ENCODE measurements at places on chromosomes 5 and 9.

DNA sequence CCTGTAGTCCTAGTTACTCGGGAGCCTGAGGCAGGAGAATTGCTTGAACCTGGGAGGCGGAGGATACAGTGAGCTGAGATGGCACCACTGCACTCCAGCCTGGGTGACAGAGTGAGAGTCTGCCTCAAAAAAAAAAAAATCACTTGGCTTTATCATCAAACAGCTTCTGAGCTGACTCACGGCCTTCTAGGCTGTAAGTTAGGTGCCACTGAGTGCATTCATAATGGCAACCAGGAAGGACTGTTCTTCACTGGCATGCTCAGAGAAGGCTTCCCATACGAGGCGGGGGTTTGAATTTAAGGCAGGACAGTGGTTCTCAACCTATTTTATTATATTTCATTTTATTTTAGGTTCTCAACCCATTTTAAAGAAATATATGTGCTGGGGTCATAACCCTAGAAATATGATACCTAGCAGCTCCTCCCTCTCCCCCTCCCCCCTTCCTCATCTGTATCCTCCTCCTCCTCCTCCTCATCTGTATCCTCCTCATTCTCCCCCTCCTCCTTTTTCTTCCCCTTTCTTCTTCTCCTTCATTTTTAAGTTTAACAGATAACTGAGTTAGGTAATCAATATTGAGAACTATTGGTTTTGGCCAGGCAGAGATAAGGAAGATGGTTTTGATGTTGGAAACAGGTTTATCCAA, 19.0 kb upstream of the LHFPL2 start:
- no peak for DNase-seq

- no peak for DNase-seq
These were observed 138.9 kb upstream of the RUSC2 start for GRCh38 chr9:35350827-35351549.

DNA sequence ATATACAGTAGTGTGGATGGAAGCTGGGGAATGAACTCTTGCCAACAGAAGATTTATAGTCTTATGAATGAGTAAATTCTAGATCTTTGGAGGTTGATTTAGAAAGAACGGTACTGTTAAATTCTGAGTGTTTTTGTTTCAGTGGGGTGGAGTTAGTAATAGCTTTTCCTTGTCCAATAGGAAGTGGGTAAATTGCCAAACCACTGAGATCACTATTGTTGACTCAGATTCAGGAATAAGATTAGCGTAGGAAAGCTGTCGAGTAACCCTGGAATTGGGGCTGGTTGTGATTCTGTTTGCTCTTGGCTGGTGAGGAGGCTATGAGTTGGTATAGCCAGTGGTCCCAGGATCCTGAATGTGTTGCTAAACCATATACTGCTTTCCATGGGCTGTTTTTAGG, 155.6 kb downstream of the ARHGAP26 start:
- no peak for DNase-seq

- DNase-seq = no peak
These were observed 420.6 kb upstream of the TYRP1 start for GRCh38 chr9:12272471-12273120.

DNA sequence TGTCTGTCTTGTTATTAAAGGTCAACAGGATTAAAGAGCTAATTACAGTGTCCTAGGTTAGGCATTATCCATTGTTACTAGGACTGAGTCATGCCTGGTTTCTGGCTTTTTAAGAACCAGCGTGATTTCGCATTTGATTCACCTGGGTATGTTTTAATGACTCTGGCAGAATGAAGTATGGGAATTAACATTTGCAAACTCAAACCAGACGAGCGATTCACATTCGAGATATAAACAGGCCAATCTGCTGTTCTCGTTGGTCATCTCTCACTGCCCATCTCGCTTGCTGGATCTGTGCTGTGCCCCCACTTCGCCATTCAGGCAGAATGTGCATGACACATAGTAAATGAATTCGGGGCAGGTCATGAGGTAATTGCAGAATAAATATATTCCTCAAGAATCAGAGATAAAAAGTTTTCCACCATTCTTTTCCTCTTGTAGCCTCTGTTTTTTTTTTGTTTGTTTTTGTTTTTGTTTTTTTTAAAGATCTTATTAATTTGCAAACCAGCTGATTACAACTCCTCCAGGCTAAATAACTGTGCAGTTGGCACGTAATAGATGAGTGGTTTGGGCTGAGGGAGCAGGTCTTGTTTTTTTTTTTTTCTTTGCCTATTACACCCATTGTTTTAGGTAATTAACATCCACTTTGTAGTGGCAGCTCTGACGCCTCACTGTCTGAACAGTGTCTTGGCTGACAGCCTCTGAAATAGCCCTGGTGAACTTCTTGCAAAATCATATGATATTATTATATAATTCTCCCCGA, 313.5 kb upstream of the MSX2 start:
- no peak for DNase-seq

DNA sequence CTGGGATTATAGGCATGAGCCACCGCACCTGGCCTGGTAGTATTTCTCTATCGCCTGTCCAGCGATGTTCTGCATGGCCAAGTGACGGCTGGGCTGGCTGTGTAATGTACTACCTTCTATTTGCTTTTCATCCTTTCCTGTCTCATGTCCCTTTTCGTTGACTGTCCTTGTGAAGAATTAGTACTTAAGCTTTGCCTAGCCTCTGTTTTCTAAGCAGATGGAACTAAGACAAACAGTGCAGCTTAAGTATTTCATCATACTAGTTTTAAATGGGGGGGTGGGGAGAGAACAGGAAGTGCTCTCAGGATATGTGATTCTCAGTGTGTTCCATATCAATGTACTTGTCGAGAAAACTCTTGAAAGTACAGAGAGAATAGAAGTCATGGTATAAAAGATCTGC, 31.7 kb upstream of the CCL21 start:
- DNase-seq = no peak

GRCh38 chr9:106707738-106708474, 155.1 kb upstream of the ZNF462 start:
- no peak for DNase-seq

DNA sequence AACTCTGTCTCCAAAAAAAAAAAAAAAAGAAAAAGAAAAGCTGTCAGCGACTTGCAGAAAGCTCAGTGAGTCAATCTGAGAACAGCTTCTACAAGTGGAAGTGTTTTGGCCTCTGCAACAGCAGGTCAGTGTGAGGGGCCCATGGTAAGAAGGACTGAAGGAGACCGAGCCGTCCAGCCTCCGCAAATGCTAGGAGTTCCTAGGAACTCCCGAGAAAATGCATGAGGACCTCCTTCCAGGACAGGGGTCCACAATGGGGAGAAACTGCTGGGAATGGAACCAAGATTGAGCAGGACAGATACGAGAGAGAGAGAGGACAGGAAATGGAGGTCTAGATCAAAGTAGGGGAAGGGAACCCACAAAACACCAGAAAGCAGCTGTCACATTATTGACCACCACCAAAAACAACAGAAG, 180.5 kb downstream of the CRB2 start:
- DNase-seq = no peak
